ENCODE measurements at places on chromosomes 7 and 10.

GRCh38 chr7:110153222-110153621 lies 937.7 kb upstream of the LRRN3 start:
- DNase-seq, result no peak

GRCh38 chr7:41792120-41792519 lies 89.2 kb upstream of the INHBA start:
- no peak for DNase-seq

DNA sequence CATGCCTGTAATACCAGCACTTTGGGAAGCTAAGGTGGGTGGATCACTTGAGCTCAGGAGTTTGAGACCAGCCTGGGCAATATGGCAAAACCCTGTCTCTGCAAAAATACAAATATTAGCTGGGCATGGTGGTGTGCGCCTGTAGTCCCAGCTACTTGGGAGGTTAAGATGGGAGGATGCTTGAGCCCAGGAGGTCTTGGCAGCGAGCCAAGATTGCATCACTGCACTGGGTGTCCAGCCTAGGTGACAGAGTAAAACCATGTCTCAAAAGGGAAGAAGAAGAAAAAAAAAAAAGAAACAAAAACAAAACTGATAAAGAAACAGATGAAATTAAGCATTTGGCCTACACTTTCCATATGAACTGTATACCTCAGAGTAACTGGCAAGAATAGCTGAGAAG lies 319.2 kb downstream of the PARD3 start:
- DNase-seq, result no peak

- DNase-seq, result no peak
These were observed 77.7 kb upstream of the GLI3 start for GRCh38 chr7:42314696-42315095.

DNA sequence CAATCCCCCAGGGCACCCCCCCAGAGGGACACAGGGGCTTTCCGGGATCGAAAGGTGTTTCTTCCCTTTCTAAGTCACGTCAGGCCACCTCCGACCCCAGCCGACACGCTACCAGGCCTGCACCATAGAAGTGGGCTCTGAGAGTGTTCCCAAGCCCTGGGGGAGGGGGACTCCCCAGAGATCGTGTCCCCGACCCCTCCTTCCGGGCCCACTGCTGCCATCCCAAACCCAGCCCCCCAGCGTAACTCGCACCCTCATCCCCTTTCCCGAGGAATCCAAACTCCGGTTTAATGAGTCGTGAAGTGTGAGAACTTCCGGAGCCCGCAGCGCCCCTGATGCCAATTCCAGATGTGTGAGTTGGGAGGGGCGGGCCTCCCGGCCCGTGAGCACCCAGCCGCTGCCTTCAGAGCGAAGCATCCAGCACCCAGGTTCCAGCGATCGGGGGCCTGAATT lies 11.3 kb downstream of the UNCX start:
- DNase-seq, result no peak

- no peak for DNase-seq
These were observed 27.8 kb upstream of the RADIL start for GRCh38 chr7:4911111-4911828.

GRCh38 chr7:116576350-116577319 lies 51.8 kb downstream of the CAV1 start:
- no peak for DNase-seq

Measured in CD4-positive, alpha-beta T cell treated with Interleukin-15 for 4 hours (primary cell).